Suppressor macrophage treated with lipopolysaccharide for 4 hours (primary cell): ENCODE measurements at places on chromosomes 13 and 19.

DNA sequence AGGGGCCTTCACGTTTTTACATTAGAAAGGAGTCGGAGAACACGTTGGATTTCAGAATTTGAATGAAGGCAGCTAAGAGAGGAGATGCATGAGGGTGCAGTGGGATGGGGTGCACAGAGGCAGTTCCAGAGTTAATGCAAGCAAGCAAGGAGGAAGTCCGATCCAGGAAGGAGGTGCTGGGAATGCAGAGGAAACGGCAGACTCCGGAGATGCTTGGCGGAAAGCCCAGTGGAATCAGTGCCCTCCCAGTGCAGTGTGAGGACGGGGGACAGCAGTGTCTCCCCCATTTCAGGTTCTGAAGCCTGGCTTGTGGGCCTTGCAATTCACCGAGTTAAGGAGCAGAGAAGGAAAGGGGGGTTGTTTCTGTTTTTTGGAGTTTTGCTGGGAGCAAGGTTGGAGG, 100.4 kb downstream of the COL4A2 start:
- DNase-seq, result no peak

GRCh38 chr13:94667190-94667589, 45.2 kb downstream of the SOX21 start:
- peak; percentile 9 for DNase-seq

DNA sequence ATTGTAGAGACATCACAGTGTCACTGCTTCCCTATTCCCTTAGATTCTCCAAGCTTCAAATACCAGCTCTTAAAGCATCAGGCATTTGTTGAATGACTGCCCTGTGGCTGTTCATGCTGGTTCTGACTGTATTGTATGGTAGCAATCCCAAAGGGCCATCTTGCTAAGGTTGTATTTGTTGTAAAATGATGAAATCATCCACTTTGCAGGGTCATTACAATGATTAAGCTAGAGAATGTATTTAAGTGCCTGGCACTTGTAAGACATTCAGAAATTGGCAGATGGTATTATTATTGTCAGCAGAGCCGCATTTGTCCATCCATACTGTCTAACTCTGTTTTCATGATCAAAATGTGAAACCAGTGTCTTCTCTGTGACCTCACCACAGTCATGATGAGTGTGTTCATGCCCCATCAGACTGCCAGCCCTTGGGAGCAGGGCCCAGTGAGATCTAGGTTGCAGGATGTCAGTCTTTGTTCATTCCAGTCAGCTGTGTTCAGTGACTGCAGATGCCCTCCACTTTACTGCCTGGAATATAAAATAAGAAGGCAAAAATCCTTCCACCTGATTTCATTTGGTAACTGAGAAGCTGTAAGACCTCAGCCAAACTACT, 86.1 kb downstream of the DHRS12 start:
- DNase-seq, result no peak

DNA sequence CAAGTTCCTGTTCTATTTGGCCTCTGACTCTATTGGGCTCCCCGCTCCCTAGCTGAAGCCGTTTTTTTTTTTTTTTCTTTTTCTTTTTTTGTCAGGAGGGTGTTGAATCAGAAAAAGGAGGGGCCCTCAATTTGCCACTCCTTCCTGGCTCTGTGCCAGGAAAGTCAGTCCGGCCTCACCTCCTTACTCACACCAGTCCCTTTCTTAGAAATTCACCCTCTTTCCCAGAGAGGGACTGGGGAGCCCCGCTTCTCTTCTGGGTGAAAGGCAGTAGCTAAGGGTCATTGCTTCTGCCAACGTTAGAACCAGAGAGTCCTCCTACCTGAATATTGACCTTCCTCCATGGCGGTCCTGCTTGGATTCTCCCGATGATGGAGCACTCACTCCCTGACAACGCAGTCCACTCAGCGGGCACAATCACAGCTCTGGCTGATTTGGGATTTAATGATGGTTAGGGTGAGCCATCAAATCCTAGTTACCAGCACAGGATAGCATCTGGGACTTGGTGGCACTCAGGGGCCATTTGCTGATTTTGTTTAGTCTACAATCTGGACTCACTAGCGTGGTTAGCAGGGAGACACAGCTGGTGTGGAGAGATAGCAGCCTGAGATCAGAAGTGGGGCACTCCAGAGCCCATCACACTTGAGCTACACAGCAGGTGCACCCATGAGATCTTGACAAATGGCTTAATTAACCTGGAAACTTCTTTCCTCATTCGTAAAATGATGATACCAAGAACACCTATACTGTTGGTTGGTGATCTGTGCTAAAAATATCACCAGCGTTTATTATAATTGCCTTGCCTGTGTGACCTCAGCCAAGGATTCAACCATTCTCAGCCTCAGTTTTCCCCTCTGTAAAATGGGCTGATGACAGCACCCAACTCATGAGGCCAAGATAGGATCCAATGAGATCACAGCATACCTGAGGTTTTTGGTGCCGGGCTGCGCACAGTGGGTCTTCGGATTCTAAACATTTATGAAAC, 2.2 kb downstream of the FCER2 start:
- peak; percentile 64 for DNase-seq

DNA sequence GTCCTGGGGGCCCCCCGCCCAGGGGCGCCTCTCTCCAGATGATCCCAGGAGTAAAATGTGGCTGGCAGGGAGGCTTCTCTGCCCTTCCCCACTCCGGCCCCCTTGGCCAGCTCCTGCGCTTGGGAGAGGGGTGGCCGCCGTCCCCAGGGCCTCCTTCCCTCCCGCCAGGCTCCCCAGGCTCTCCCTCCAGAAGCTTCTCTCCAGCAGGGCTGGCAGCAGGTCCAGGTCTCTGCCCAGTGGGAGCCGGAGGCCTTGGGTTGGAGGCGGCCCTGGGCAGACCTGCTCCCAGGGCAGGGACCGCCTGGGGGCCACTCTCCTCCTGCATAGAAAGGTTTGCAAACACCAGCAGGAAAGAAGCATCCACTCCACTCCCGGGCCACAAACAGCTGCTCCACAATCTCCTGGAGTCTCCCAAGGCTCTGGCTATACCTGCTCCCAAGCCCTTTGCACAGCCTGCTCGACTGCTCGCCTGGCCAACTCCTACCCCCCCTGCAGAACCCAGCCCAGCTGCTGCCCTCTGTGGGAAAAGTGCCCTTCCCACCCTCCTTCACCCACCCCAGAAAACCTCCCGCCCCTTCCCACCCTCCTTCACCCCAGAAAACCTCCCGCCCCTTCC, 26.0 kb downstream of the SBNO2 start:
- no peak for DNase-seq

DNA sequence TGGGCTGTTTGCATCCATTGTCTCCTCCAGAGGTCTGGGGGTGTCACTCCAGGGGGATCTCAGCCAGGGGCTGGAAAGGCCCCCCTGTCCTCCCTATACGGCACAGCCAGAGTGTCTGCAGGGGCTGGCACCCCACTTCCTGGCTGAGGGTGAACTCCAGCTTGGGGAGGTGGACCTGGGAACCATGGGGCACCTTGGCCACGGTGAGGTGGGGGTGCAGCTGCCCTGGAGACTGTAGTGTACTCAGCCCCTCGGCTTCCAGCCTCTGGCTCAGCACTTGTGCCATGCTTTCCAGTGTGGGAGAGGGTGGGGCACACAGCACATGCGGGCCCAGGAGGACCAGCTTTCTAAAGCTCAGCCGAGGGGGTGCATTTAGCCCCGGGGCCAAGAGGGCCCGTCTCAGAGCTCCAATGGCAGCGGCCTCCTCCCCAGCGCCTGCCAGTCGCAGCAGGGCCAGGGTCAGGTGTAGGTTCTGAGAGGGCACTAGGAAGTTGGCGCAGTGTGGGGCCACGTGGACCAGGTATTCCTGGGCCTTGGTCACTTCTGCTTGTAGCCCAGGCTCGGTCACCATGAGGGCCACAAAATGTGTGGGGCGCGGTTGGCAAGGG, 1.4 kb downstream of the LENG9 start:
- no peak for DNase-seq

- DNase-seq, result no peak
Measured at GRCh38 chr19:53991224-53992113, at the start of gene CACNG6. CACNG6 (plus strand) TSS chr19:53991637; CDS start chr19:53992878, 1,241 bp downstream.

- peak; percentile 70 for DNase-seq
Measured at GRCh38 chr13:41008349-41008980, 10.7 kb downstream of the ELF1 start.

- DNase-seq, result no peak
Measured at GRCh38 chr19:13981988-13982501, 24.1 kb downstream of the RFX1 start.

GRCh38 chr19:1057176-1057855, 9.7 kb upstream of the ARHGAP45 start:
- DNase-seq, result peak; percentile 41

DNA sequence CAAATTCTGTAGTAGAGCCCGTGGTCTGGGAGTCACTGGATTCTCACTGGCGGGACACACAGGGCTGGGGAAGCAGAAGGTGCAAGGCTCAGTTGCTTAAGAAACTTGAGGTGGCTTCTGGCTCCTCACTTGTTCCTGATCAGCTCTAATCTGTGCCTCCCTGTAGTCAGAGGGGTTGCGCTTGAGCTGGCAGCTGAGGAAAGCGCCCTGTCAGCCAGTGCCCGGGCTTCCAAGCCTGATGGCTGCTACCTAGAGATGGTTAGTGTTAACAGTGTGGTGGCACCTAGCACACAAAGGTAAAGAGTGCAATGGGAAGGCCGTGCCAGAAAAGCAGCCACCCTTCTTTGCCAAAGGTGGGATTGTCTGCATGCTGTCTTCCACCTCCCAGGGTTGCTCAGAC, 8.8 kb downstream of the HNRNPM start:
- DNase-seq, result no peak

GRCh38 chr13:39273953-39274738, 235.9 kb downstream of the NHLRC3 start:
- DNase-seq, result no peak

GRCh38 chr19:37905946-37906868, at the start of gene WDR87:
WDR87 (minus strand) TSS chr19:37906594; CDS start chr19:37898239, 8,355 bp downstream.
- no peak for DNase-seq

DNA sequence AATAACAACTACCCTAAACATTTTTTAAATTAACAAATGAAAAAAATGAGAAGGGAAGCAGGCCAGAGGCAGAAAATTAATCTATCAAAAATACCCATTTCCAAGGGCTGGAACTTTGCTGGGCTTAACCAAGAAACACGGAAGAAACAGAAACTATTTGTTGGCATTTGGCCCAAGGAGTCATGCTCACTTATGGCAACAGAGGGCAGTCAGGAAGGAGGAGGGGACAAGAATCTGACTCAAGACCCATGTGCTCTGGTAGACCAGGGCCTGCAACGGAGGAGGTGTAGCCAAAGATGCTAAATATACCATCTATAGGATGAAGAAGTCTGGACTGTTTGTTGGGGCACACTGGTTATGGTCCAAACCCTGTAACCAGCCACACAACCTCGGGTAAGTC, 496.7 kb downstream of the COG6 start:
- DNase-seq, result peak; percentile 82

- no peak for DNase-seq
Measured at GRCh38 chr13:110179116-110179856, 127.7 kb downstream of the COL4A1 start.

DNA sequence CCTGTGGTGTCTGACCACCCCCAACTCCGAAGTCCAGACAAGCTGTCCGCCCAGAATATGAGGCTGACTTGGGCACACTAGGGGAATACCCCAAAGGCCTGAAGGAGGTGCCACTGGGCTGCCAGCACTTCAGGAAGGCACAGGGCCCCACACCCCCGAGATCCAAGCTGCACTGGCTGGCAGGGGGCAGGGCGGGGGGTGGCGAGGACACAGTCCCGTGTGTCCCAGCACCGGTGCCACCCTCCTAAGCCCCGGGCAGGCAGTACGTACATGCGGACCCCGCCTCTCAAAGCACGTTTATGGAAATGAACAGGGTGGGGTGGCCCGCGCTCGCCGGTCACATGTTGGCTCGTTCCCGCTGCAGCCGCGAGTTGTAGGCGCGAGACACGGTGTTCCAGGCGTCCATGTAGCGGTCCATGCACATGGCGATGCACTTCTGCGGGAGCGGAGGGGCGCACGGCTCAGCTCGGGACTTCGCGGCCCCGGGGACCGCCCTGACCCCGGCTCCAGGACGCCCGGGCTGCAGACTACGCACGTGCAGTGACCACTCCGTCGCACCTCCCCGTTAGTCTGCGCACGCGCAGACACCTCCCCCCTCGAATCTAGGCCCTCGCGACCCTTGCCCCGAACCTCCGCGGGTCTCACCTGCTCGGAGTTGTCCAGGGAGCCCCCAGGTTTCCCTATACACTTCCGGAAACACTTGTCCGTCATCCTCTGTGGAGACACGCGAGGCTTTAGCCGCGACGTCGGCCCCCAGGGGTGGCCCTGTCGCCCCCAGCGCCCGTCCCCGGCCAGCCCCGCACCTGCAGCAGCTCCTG, 566 bp downstream of the TIMM13 start:
- peak; percentile 40 for DNase-seq

DNA sequence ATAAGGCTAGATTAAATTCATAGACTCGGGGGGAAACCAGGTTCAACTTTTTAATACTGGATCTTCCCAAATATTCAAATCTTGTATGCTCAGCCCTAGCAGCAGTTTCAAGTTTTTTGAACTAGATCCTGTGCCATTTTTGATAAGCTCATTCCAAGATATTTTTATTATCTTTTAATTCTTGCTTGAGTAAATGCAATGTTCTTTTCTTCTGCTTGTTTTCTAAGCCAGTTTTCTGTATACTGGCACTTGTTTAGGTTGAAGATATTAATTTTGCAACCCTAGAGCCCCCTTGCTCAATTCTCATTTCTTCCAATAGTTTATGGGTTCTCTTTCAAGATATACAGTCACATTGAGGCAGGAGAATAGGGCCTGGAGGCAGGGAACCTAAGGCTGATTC, 13.1 kb upstream of the PNMA8C start:
- no peak for DNase-seq

DNA sequence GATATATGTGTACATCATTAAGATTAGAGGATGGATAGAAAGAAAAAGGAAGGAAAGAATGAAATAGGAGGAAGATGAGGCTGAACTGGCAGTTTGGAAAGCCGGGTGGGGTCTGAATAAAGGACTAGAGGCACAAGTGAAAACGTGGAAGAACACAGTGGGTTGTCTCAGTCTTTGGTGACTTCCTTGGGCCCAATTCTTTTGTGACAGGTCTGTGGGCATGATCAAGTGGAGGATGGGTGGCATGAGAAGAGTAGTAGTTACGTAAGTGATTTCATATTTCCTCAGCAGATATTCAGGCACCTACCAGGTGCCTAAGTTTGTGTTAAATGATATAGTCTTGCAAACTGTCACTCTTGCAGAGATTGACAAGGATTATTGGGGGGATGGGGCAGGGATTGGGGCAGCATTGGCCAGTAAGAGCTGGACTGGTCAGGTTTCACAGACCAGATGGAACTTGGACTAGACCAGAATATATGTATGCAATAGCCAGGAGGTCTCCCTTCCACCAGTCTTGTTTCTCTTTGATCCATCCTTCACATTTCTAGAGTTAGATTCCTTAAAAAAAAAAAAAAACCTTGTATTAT, 2.7 kb downstream of the TPP2 start:
- DNase-seq, result no peak
